ENCODE measurements at places on chromosomes 12 and 14. TPM values are rescaled to one million over a fixed set of nuclear protein-coding genes. Genes with fewer than 3 reads are reported as not detected.

DNA sequence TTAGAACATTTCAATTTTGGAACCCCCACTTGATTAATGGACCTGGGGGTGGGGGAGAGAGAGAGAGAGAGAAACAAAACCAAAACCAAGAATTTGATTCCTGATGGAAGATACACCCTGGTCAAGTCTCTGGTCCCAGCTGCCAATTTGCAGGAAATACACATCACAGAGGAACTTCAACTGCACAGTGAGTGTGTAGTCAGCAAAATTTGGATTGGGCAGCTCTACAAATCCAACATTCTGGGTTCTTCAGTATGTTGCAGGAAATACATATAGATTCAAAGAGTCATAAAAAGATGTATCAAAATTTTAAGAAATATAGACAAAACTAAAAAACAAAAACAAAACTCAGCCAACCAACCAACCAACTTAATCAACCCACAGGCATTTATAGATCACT, 17.4 kb downstream of the DNAH10 start:
- DNase-seq, result no peak

DNA sequence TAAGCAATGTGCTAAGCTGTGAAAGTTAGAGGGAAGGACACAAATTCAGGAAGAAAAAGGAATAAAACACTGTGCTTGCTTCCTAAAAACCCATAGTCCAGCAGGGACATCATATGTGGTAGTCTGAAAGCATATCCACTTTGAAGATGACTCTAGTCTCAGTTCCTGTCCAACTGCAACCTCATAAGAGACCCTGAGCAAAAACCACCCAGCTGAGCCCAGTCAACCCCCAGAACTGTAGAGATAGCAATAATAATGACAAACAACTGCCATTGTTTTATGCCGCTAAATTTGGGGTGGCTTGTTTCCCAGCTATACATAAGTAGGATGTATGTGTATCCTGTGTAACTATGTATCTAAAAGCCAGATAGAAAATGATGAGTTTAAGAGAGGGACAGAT, 3.9 kb upstream of the SERPINA4 start:
- DNase-seq, result no peak

LRRK2 gene
- polyA plus RNA-seq, result 26.7 TPM

CFAP54 gene
- 4.4 TPM for polyA plus RNA-seq

DNA sequence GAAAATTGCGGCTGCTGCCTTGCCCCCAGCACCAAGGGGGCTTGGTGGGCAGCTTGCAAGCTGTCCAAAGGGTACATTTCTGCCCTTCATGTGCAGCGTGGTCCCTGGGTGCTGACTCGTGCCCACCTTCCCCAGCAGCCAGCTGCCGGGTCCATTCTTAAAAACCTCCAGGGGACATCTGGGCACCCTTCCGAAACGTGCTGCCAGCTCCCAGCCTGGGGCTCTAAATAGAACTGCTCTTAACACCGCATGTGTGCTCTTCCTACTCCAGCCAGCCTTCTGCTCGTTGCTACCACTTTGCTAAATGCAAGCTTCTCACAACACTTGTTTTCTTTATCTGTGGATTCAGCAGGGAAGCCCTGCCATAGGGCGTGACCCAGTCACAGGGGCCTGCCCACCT, 66.0 kb downstream of the RIMBP2 start:
- DNase-seq, result no peak

- peak; percentile 91 for DNase-seq
Measured at GRCh38 chr14:54175298-54175942, 218.8 kb upstream of the BMP4 start.

ETV6 gene
- polyA plus RNA-seq, result 16.3 TPM

- DNase-seq, result no peak
Measured at GRCh38 chr12:47303995-47304560, 224.3 kb upstream of the AMIGO2 start.

GRCh38 chr14:55255979-55256378, 15.2 kb upstream of the FBXO34 start:
- DNase-seq, result no peak

DNA sequence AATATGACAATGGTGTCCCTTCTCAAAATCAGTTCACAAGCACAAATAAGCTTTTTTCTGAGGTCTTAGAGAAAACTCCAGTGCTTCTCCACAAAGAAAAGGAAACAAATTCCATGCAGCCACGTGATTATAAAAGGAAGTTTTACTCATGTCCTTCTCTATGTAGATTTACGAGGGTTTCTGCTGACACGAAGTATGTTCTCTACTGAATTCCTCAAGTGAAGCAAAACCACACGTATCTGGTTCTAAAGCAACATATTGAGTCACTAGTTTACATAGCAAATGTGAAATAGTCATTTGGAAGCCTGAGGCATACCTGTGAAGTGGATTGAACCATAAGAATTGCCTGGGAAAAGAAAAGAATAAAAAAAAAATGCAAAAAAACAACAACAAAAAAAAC, 31.9 kb downstream of the BMP4 start:
- DNase-seq, result no peak

GRCh38 chr12:57617942-57618341, 6.7 kb downstream of the ARHGEF25 start:
- DNase-seq, result no peak

ETFBKMT gene
- 5.4 TPM for polyA plus RNA-seq

- DNase-seq, result no peak
Measured at GRCh38 chr14:90559811-90560492, 163.1 kb downstream of the CALM1 start.

GRCh38 chr14:52835122-52835903, 43.9 kb upstream of the GNPNAT1 start:
- no peak for DNase-seq

- DNase-seq, result no peak
Measured at GRCh38 chr14:103456167-103456835, 66.3 kb downstream of the CKB start.

SLC24A4 gene
- polyA plus RNA-seq, result 0.25 TPM

HOXC13 gene
- 0.05 TPM for polyA plus RNA-seq

AVPR1A gene
- polyA plus RNA-seq, result 5.5 TPM

- no peak for DNase-seq
Measured at GRCh38 chr12:18951218-18951617, 178.3 kb upstream of the PLEKHA5 start.

ST8SIA1 gene
- polyA plus RNA-seq, result 8.5 TPM

TMEM233 gene
- 1.7 TPM for polyA plus RNA-seq

GRCh38 chr12:2335513-2335912, 282.7 kb downstream of the CACNA1C start:
- no peak for DNase-seq

DNA sequence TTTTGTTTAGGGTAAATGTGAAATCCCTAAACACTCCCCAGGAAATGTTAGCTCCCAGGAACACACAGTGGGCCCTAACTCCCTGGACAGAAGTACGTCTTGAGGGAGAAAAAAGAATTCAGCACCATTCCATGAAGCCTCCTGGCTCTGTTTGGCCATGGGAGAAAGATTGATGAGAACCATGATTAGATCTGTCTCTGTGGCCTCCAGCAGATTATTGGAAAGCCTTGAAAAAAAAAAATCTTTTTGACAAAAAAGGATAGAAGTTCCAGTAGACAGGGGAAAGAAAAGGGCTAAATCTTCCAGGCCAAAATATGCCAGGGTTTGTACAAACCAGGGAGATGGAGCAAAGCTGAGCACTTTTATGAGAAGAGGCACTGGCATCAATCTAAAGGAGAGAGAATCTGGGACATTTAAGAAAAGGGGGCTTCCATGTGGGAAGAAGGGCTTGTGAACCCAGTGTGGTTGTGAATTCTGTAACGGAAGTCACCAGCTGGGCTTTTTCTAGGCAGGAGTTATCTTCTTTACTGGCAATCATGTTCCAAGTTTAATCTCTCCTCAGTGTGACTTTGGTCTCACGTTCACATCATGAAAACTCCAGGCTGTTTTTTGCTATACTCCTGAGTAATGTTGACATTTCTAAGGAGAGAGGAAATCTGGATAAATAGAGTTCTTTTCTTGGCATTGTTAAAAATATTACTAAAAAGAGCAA, 426.7 kb downstream of the RAD51B start:
- no peak for DNase-seq

GRCh38 chr12:55703901-55704761, 3.6 kb downstream of the ITGA7 start:
- no peak for DNase-seq
